Tibial nerve (tissue), 4 donors: ENCODE measurements at places on chromosomes 5 and 9. TPM values are rescaled to one million over a fixed set of nuclear protein-coding genes. Genes with fewer than 3 reads are reported as not detected.

- H3K27ac ChIP-seq: no peak overlapping the region
- H3K36me3 ChIP-seq: no peaks in the 10 kb centered on the region
- H3K4me3 ChIP-seq: peak overlapping the region; percentile 89
- no peak for DNase-seq
- H3K4me1 ChIP-seq: no peaks in the 10 kb centered on the region
These were observed 1.4 kb downstream of the ZNF622 start for GRCh38 chr5:16464231-16464630.

GRCh38 chr9:136821826-136822544, 14.2 kb downstream of the RABL6 start:
- H3K4me1 ChIP-seq: no peaks in the 10 kb centered on the region
- no peaks in the 10 kb centered on the region for H3K27me3 ChIP-seq
- DNase-seq: no peak
- no peak overlapping the region for H3K27ac ChIP-seq
- no peak overlapping the region for H3K4me3 ChIP-seq
- H3K36me3 ChIP-seq: no peaks in the 10 kb centered on the region

GRCh38 chr9:27351438-27351837, 54.5 kb upstream of the EQTN start:
- H3K4me1 ChIP-seq: peaks cover 6% of the 10 kb centered on the region
- H3K27ac ChIP-seq: no peak overlapping the region
- H3K36me3 ChIP-seq: no peaks in the 10 kb centered on the region
- no peak overlapping the region for H3K4me3 ChIP-seq
- DNase-seq: no peak
- H3K27me3 ChIP-seq: no peaks in the 10 kb centered on the region

DNA sequence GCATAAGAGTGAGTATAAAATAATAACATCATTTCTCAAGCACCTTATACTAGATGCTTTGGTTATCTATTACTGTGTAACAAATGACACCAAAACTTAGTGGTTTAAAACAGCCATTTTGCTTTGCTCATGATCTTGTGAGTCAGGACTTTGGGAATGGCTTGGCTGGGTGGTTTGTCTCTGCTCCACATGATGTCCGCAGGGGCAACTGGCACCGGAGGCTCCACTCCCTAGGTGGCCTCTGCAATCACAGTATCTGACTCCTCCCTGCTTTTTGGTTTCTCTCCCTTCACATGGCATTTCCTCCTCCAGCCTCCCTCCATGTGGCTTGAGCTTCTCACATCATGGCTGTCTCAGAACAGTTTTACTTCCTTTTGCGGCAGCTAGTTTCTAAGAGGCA, 259.5 kb downstream of the GAS1 start:
- no peaks in the 10 kb centered on the region for H3K4me1 ChIP-seq
- no peaks in the 10 kb centered on the region for H3K27me3 ChIP-seq
- H3K36me3 ChIP-seq: no peaks in the 10 kb centered on the region
- no peak overlapping the region for H3K27ac ChIP-seq
- no peak for DNase-seq

GRCh38 chr5:176415240-176415951, 943 bp downstream of the CLTB start:
- DNase-seq: no peak
- peak overlapping the region; percentile 94 for H3K4me3 ChIP-seq
- H3K36me3 ChIP-seq: no peaks in the 10 kb centered on the region
- peak overlapping the region; percentile 95 for H3K27ac ChIP-seq

DNA sequence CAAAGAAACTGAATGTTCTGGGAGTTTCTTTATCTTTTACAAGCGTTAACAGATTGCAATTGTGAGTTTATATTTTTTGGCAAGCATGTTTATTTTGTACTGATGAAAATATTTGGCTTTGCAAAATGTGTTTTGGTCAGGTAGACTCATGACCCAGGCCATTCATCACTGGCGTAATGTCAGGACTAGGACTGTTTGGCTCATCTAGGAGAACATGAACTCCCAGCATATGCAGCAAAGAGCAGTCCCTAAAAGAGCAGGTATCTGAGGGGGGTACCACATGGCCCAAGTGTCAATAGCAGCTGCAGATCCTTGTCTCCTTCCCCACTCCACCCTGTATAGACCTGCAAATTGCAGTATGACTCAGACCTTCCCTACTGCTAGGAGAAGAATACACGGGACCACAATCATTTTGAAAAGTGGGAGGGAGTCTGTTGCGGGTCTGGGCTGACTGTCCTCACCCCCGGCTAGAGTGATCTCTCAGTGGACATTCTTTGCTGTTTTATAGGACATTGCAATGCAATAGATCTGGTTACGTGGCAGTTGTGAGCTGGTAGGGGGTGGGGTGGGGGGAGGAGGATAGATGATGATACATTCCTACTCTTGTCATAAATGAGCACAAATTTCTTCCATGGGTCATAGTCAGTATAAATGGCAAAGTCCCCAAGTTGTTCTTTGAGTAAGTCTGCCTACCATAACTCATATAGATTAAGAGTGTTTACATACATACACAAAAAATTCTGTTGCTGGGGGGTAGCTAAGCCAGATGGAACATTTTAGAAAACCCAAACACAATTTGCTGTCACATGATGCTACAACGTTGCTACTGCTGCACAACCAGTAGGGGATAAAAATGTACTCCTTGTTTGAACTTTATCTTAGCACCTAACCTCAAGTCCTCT, 20.8 kb upstream of the SNCAIP start:
- H3K4me1 ChIP-seq: no peaks in the 10 kb centered on the region
- no peaks in the 10 kb centered on the region for H3K27me3 ChIP-seq
- H3K27ac ChIP-seq: no peak overlapping the region
- no peaks in the 10 kb centered on the region for H3K36me3 ChIP-seq

DNA sequence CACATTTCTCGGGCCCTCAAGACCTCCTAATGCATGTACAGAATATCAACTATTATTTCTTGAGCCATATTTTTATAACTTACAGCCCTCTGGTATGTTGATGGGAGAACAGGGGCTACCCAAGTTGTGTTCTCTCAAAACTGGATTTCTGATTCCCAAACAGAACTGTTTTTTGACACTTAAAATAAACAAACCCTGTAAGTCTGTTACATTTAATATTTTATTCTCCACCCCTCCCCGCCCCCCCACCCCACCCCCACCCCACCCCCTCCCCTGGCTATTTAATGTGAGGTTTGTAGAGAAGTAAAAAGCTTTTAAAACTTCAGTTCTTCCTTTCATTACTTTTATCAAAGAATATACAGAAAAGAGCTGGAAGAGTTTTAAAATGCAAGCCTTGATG, 77.9 kb downstream of the FOXB2 start:
- DNase-seq: no peak
- H3K27me3 ChIP-seq: no peaks in the 10 kb centered on the region
- no peak overlapping the region for H3K27ac ChIP-seq
- no peaks in the 10 kb centered on the region for H3K36me3 ChIP-seq
- H3K4me3 ChIP-seq: no peak overlapping the region

GRCh38 chr9:130765137-130766020, 69.7 kb upstream of the ABL1 start:
- no peak for DNase-seq
- no peak overlapping the region for H3K4me3 ChIP-seq
- peak overlapping the region; percentile 48 for H3K27ac ChIP-seq

DNA sequence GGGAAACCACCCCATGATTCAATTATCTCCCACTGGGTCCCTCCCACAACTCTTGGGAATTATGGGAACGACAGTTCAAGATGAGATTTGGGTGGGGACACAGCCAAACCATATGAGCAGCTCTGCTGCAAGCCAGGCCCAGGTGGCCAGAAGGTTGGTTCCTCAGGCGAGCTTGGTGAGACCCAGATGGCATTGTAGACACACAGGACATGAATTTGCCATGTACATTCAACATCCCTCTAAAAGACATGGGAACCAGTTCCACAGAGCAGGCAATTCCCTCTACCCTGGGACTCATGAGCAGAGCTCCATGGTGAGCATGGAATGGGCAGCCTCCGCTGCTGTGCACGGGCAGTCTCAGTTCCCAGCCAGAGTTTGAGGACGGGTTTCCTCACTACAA, 53.3 kb downstream of the NSUN2 start:
- no peaks in the 10 kb centered on the region for H3K4me1 ChIP-seq
- H3K4me3 ChIP-seq: no peak overlapping the region
- H3K27me3 ChIP-seq: no peaks in the 10 kb centered on the region
- H3K27ac ChIP-seq: no peak overlapping the region
- no peaks in the 10 kb centered on the region for H3K36me3 ChIP-seq
- DNase-seq: no peak

DNA sequence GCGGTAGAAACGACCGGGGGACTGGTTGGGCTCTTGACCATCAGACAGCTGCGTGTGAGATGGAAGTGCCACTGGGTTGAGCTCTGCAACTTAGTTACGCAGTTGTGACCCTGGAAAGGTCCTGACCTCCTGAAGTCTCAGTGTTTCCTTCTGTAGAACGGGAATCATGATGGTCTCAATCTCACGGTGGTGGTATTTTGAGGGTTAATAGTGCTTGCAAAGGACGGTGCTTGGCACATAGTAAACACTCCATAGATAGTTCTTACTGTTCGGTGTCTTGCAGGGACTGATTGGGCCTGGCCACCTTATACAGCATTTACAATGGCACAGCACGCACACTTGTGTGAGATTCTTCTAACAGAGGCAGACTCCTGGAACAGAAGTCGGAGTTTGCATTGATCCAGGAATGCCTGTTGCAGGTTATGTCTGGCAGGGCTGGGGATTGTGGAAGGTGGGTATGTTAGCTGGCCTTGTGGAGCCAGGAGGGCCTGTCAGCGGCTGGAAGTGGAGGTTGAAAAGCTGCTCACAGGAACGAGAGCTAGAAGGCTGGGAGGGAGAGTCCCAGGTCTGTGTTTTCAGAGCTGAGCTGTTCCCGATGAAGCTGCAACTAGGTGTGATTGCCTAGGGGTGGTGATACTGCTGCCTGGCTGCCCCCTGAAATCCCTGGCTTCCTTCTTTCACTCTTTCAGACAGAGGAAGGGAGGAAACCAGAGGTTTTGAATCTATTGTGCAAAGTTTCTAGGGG, 962 bp upstream of the TXN start:
- H3K27ac ChIP-seq: peak overlapping the region; percentile 95
- H3K36me3 ChIP-seq: no peaks in the 10 kb centered on the region
- peak; percentile 8 for DNase-seq
- peaks cover 20% of the 10 kb centered on the region for H3K4me1 ChIP-seq
- H3K4me3 ChIP-seq: peak overlapping the region; percentile 99

GRCh38 chr5:133287500-133287899, 235.7 kb downstream of the HSPA4 start:
- no peak overlapping the region for H3K4me3 ChIP-seq
- DNase-seq: peak; percentile 31
- H3K27ac ChIP-seq: no peak overlapping the region
- H3K27me3 ChIP-seq: no peaks in the 10 kb centered on the region
- no peaks in the 10 kb centered on the region for H3K4me1 ChIP-seq

- H3K4me3 ChIP-seq: no peak overlapping the region
- H3K36me3 ChIP-seq: no peaks in the 10 kb centered on the region
- H3K4me1 ChIP-seq: no peaks in the 10 kb centered on the region
- no peaks in the 10 kb centered on the region for H3K27me3 ChIP-seq
- no peak overlapping the region for H3K27ac ChIP-seq
These were observed 4.6 kb upstream of the NEURL1B start for GRCh38 chr5:172636279-172637050.

DNA sequence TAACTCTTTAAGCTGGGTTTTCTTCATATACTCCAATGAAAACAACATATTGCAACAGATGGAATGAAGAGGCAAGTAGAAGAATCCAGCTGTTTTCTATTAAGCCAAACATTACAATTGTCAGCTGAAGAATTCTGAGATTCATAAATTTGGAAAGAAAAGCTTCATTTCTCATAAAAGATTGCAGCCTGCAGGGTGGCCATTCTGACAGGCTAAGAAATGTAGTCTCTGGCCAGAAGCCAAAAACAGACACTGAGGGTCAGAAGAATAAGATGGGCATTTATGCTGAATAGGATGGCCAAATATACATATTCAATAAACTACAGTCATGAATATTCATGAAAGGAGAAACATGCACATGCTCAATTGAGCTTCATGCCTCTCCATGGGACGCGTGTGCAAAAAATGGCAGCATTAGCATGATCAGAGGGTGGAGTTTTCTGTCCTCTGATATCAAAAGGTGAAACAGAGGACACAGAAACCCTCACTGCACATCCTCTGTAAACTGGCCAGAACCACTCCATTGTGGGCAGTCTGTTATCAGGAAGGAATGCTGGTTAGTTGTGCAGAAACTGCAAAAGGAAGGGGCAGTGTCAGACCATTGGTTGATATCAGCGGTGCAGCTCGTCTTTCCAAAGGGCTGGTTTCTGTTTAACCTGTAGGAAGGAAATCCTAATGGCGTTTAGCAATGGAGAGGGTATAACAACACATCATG, 50.2 kb downstream of the FXN start:
- no peaks in the 10 kb centered on the region for H3K27me3 ChIP-seq
- H3K4me1 ChIP-seq: no peaks in the 10 kb centered on the region
- DNase-seq: no peak
- no peak overlapping the region for H3K27ac ChIP-seq

- no peaks in the 10 kb centered on the region for H3K27me3 ChIP-seq
- no peaks in the 10 kb centered on the region for H3K36me3 ChIP-seq
- DNase-seq: no peak
- no peaks in the 10 kb centered on the region for H3K4me1 ChIP-seq
- H3K27ac ChIP-seq: no peak overlapping the region
- H3K4me3 ChIP-seq: no peak overlapping the region
These were observed 34.4 kb downstream of the SHC3 start for GRCh38 chr9:89144238-89144637.

DNA sequence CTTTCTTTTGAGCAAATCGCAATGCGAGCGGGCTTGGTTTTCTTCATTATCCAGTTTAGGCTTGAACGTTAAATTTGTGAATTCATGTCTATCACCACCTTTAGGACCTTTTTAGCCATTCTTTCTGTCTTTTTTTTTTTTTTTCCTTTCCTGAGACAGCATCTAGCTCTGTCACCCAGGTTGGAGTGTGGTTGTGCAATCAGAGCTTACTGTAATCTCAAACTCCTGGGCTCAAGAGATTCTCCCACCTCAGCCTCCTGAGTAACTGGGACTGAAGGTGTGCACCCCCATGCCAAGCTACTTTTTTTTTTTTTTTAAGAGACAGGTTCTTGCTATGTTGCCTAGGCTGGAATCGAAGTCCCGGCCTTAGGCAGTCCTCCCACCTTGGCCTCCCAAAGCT, 39.2 kb upstream of the LRRC14B start:
- no peak overlapping the region for H3K4me3 ChIP-seq
- no peaks in the 10 kb centered on the region for H3K4me1 ChIP-seq
- no peak for DNase-seq
- H3K36me3 ChIP-seq: no peaks in the 10 kb centered on the region

DNA sequence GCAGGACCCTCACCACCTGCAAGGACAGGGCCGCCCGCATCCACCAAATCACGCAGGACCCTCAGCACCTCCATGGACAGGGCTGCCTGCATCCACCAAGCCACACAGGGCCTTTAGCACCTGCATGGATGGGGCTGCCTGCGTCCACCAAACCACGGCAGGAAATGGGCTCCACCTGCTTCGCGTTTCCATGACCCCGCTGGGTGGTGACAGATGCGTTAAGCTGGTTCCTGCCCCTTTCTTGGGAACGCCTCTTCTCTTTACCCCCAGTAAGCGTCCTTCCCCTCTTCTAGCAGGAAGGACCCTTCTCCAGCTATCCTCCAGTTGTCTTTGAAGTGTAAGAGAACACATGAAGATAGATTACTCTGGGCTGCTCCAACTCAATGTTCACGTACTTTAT, 13.5 kb downstream of the FBP1 start:
- no peaks in the 10 kb centered on the region for H3K4me1 ChIP-seq
- H3K36me3 ChIP-seq: no peaks in the 10 kb centered on the region
- no peak overlapping the region for H3K4me3 ChIP-seq
- no peak for DNase-seq

Gene IFNA7
- not detected for total RNA-seq

Gene RANBP6
- 12.1 TPM for total RNA-seq

Gene ZBTB43
- total RNA-seq: 8.7 TPM

Gene PAEP
- not detected for total RNA-seq

Gene FOXD4
- not detected for total RNA-seq

Gene RASEF
- 2.4 TPM for total RNA-seq

Gene NEUROG1
- not detected for total RNA-seq

Gene GPRIN1
- total RNA-seq: not detected

Gene ZNF367
- total RNA-seq: 3.0 TPM
